ENCODE measurements at places on chromosomes 5 and 9.

GRCh38 chr5:138138949-138139780 lies at the start of gene NME5:
NME5 (minus strand) TSS chr5:138139428; CDS start chr5:138138780, 648 bp downstream.
- DNase-seq, result no peak

GRCh38 chr5:65482736-65483545 lies 1.2 kb upstream of the ADAMTS6 start:
- DNase-seq, result no peak

DNA sequence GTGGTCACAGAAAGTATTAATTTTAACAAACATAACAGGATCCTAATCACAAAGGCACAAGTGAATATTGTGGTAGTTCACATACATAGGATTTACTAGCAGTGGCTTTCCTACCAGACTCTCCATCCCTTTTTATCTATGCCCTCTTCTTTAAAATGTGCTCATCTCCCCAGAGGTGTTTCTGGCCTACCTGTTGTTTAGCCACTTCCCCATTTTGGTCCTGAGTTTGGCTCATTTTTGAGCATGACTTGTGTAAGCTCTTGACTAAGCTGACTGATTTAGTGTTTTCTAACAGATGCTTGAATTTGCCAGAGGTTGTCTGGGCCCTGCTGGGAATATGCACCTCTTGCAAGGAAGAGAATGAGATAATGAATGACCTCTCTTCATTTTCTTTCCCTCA lies 517.7 kb upstream of the CLINT1 start:
- DNase-seq, result no peak

- no peak for DNase-seq
These were observed 46.4 kb downstream of the ERMP1 start for GRCh38 chr9:5786370-5787127.

- no peak for DNase-seq
These were observed 339.6 kb upstream of the KIF2A start for GRCh38 chr5:61966296-61966955.

- no peak for DNase-seq
These were observed 68.4 kb downstream of the SCAI start for GRCh38 chr9:125074976-125075375.

GRCh38 chr9:88308831-88309560 lies 79.2 kb upstream of the SPIN1 start:
- DNase-seq, result no peak

GRCh38 chr5:83255268-83255667 lies 177.9 kb downstream of the XRCC4 start:
- DNase-seq, result no peak

GRCh38 chr9:14722391-14723035 lies at the start of gene CER1:
CER1 (minus strand) TSS chr9:14722733; CDS start chr9:14722672, 61 bp downstream.
- DNase-seq, result no peak

GRCh38 chr9:38106488-38106887 lies 37.5 kb upstream of the SHB start:
- DNase-seq, result no peak

- no peak for DNase-seq
These were observed 50.7 kb downstream of the ARRDC3 start for GRCh38 chr5:91332267-91333045.

DNA sequence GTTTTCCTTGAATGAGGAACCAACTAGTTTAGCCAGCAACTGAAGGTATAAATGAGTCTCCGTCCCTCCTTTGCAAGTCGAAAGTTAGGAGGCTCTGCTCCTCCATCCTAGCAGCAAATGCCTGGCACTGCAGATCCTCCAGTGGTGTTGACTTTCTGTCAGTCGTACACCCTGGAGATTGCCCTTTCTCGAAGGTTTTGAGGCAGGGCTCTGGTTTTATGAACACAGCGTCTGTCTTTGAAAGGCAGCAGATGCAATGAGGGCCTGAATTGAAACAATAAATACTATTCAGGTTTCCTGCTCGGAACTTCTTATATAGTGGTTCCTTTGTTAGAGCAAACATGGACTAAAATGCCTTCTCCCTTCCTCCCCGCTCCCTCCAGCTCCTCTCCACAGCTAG lies 284.0 kb downstream of the TMEM38B start:
- DNase-seq, result no peak

GRCh38 chr5:30749971-30750370 lies 443.5 kb upstream of the CDH6 start:
- DNase-seq, result no peak

DNA sequence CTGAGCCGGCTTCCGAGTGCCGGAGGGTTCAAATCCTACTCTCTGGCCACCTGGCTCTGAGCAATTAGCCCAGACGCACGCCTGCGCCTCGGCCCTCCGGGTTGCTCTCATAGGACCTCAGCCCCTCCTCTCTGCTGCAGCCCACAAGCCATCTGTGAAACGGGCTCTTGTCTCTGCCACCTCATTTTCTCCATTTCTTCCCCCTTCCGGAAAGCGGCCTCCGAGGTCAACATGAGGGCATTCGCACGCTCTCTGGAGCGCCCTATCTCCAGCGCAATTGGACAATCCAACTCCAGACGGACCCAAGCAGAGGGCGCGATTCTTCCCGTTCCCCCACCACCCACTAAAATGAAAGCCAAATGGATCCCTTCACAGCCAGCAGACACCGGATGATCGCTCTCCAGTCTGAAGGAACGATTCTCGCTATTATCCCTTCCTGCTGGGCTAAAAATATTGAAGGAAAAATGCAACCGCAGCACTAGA lies 41.5 kb downstream of the VAV2 start:
- no peak for DNase-seq

- no peak for DNase-seq
These were observed 87.3 kb downstream of the INSYN2B start for GRCh38 chr5:169893010-169893409.

GRCh38 chr5:152542741-152543140 lies 137.7 kb upstream of the NMUR2 start:
- DNase-seq, result no peak

DNA sequence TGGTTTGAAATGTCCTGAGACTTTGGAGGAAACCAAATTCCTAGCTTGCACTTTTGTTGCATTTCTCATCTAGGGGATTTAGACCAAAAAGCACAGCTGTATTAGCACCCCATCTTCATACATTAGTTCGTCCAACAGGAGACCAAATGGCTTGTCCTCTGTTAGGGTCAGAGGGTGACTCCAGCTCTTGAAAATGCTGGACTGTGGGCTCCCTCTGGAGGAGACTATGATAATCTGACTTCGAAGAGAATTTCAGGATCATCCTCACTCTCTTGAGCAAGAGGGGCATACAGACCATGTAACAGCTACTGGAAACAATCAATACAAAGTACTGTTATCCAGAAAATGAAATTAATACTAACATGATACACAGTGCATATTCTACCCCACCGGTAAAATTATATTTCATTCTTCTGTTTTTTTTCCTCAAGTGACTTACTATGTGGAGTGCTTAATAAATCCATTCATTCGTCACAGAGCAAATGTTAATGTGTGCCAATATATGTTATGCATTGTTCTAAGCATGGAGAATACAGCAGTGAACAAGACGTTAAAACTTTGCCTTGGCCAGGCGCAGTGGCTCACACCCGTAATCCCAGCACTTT lies 63.7 kb upstream of the PPP2CA start:
- DNase-seq, result peak; percentile 13

- no peak for DNase-seq
These were observed 596 bp downstream of the SLC28A3 start for GRCh38 chr9:84339962-84340361.

GRCh38 chr5:172096207-172096940 lies 89.9 kb upstream of the FBXW11 start:
- no peak for DNase-seq

GRCh38 chr5:2847608-2848007 lies 96.1 kb upstream of the IRX2 start:
- DNase-seq, result no peak

DNA sequence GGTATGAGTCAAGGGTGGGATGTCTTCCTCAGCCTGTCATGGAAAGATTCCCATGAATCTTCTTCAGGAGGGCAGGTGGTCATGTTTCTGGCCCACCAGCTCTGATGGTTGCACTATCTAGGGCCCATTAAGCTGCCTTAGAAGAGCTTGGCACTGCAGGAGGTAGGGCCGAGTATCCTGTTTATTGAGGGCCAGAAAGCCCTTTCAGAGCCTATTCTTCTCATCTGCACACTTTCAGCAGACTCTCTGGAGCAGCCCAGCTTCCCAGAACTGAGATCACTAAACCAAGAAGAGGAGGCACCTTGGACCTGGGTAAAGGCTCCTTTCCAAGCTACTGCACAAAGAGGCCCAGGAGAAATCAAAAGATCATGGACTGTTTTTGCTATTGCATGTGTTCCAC lies 146.5 kb downstream of the MTX3 start:
- no peak for DNase-seq

DNA sequence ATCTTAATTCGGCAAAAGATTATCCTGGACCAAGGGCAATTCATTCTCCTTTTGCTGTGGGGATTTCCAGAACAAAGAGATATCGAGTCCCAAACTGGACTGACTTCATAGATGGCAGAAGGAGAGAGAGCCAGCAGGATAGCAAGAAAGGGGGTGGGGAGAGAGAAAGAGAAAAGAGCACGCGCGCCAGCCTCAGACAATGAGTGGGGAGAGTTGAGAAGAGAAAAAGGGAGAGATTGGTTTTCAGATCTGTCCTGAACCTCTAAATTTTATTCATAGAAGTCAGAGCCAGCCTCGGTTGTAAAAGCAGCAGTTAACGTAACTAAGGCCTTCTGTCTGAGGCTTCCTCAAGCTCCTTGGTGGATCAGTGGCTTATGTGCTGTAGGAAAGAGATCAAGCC lies 55.3 kb upstream of the ALDH1B1 start:
- DNase-seq, result no peak

- no peak for DNase-seq
These were observed 28.7 kb downstream of the KIF3A start for GRCh38 chr5:132708645-132709044.

GRCh38 chr9:100911273-100911672 lies 117.3 kb upstream of the PLPPR1 start:
- no peak for DNase-seq

GRCh38 chr9:133619791-133620190 lies 10.6 kb upstream of the FAM163B start:
- no peak for DNase-seq

DNA sequence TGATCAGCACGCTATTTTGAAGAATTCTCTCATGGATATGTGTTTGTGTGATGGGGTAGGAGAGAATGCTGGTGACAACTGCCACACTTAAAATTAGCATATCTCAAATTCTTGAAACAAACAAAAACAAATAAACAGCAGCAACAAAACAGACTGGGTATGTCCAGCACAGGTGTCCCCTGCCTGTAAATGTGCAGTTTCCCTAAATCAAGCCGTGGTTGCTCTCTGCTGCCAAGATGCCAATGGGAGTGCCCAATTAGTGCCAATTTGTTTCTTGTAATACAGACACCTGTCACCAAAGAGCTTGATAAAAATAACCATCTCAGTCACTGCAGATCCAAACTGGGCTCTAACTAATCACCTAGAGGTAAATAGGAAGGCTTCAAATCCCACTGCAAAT lies 144.2 kb upstream of the SMARCA2 start:
- DNase-seq, result no peak

DNA sequence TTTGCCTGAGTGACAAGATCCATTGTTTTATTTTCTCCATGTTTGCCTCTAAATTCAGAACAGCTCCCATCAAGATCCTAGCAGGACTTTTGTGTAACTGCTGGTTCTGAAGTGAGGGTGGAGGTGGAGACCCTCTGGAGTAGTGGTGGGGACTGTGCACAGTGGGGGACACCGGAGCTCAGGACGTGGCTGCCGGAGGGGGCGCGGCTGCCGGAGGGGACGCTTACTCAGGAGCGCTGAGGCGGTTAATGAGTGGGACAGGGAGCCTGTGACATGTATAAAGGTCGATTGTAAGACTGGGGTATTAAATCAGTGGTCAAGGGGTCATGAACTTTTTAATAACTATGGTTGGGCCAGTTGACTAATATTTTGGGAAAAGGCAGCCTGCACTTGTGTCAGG lies 127.0 kb upstream of the CACNA1B start:
- DNase-seq, result no peak

DNA sequence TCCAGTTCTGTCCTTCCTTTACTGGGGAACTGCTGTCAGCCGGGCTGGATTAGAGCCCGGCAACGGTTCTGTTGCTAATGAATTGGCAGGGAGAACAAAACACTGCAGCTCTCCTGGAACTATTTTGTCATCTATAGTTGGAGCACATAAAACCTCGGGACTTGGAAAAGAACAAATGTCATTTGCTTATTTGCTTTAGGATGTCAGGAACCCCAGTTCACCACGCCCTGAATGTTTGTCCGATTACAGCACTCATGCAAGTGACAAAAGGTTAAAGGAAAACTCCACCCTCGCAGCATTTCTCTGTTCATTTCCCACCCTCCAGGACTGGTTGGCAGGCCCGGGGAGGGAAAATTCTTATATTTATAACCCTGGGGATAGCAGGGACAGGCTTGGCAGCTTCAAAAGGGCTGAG lies 66.4 kb upstream of the PLPP1 start:
- DNase-seq, result no peak

DNA sequence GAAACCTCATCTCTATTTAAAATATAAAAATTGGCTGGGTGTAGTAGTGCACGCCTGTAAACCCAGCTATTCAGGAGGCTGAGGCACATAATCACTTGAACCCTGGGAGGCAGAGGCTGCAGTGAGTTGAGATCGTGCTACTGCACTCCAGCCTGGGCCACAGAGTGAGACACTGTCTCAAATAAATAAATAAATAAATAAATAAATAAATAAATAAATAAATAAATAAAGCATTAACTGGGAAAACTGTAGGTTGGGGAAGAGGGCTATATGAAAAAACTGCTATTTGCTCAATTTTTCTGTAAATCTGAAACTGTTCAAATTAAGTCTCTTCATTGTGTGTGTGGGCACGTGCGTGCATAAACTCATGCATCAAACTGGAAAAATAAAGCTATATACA lies 59.9 kb upstream of the RAPGEF6 start:
- DNase-seq, result no peak

- no peak for DNase-seq
These were observed 306.8 kb downstream of the TRPM3 start for GRCh38 chr9:70814597-70814996.

DNA sequence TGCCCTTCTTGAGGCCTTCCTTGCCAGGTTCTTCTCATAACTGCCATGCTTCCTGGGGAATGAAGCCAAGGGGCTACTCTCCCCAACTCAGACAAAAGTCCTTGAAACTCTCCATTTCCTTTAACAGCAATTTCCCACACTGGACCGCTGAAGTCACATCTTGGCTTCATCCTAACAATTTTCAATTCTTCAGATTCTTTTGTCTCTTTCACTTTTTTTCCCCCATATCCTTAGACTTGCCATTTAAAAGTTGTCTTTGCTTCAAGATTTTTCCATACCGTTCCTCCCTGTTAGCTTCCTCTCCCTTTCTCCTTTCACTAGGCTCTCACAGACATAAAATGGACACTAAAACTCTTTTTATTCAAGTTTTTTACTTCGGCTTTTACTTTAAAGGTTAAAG lies 93.1 kb upstream of the ITGA1 start:
- DNase-seq, result no peak

DNA sequence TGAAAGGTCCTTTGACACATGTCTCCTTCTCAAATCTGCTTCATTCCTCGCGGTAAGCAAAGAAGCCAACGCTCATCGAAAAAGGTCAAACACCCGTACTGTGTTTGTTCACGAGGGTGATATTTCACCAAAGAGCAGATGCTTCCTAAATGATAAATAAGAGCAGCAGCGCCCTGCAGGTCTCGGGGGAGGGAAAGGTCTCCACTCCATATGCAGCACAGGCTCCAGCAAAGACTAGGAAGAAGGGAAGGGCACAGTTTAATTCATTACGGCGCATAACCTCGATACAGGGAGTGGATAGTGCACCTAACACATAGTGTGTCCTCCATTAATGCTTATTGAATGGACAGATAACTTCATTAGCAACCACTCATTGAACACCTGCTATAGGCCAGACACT lies 593.3 kb downstream of the CDK5RAP2 start:
- DNase-seq, result no peak
